ENCODE measurements at places on chromosomes 5 and 9. TPM values are rescaled to one million over a fixed set of nuclear protein-coding genes. Genes with fewer than 3 reads are reported as not detected.

ANKRD31 gene
- 0.66 TPM for polyA plus RNA-seq

GRCh38 chr5:145548097-145548496 is 287.0 kb downstream of the PRELID2 start:
- DNase-seq, result no peak

DNA sequence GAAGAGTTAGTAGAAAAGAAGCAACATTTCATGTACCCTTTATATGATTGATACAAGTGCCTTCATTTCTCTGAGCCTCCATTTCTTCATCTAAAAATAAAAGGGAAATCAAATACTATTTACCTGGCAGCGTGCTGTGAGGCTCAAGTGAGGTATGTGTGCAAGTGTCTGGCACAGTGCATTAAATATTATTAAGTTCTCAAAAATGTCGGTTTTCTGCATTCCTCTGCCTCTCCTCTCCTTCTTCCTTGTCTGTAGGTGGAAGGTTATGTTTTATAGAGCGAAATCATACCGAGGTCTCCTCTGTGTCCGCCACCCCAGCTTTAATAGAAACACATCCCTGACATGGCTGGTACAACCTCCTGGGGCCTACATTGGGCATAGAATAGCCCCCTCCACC is 93.0 kb downstream of the FGF18 start:
- no peak for DNase-seq

GRCh38 chr9:121672213-121672612 is 20.8 kb downstream of the DAB2IP start:
- DNase-seq, result no peak

DNA sequence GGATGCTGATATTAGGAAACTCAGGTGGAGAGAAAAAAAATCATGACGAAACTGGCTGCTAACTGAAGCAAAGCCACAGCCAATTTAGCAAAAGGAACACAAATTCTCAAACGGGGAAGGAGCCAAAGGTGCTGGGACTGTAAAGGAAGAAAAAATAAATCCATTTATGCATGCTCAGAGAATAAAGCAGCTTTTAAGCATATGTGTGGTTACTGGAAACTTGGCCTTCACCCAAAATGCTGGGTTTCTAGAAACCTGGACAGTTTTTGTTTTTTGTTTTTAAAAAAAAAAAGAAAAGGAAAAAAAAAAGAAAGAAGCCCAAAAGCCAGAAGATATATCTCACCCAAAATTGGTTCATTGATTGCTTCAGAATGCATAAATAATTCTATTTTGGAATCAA is 8.0 kb downstream of the WHRN start:
- DNase-seq, result no peak

- no peak for DNase-seq
Observed at GRCh38 chr9:136022731-136023409, 61.7 kb upstream of the UBAC1 start.

- no peak for DNase-seq
Observed at GRCh38 chr5:90675222-90675621, 116.6 kb downstream of the ADGRV1 start.

GRCh38 chr5:126806-127205 is 34.8 kb downstream of the PLEKHG4B start:
- no peak for DNase-seq

DNA sequence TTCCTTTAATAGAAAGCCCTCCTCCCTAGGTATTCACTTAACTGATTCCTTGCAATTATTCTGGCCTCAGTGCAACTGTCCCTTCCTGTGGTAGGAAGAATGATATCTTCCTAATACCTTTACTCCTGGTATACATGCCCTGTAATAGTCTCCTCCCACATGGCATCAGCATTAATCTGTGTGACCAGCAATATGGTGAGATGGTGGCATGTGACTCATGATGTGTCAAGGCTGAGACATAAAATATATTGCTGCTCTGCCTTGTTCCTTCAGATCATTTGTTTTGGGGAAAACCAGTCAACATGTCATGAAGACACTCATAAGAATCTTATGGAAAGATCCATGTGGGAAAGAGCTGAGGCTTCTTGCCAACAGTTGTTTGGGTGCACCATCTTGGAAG is 149.1 kb upstream of the TRPM3 start:
- no peak for DNase-seq
